ENCODE measurements at places on chromosomes 1 and 21.

GRCh38 chr1:18989176-18989799 is 32.8 kb upstream of the IFFO2 start:
- no peak for DNase-seq

DNA sequence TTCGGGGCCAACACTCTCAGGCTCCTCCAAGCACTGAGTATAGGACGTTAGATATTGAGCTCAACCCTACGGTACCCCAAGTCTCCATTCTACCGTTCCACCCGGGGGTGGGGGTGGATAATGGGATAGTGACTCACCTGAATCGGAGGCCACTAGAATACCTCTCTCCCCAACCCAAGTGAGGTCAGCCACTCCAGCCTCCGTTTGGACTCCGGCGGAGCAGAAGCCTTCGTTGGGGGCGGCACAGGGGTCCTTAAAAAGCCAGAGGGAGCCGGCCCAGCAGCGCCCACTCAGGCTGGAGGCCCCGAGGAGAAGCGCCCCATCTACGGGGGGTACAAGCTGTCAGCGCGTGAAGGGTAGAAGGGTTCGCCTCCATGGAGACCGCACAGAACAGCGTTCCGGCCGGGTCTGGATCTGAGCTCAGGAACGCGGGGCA is 556 bp downstream of the WDR77 start:
- DNase-seq: peak; percentile 25

DNA sequence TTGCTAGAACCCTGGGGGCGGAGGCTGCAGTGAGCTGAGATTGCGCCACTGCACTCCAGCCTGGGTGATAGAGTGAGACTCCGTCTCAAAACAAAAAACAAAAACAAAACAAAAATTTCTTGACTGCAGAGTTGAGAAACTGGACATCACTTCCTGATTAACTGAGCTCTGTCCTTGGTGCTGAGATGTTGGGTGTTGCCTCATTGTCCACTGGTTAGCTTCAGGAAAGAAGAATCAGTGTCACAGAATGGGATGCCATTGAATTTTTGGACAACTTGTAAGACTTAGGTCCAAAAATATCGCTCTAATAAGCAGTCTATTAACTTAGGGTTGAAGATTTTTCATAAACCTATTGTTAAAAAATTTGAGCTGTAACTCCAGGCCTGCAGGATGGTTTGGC is 23.8 kb upstream of the KCNA10 start:
- peak; percentile 55 for DNase-seq

GRCh38 chr21:44990921-44991320 is 51.1 kb downstream of the SLX9 start:
- no peak for DNase-seq

DNA sequence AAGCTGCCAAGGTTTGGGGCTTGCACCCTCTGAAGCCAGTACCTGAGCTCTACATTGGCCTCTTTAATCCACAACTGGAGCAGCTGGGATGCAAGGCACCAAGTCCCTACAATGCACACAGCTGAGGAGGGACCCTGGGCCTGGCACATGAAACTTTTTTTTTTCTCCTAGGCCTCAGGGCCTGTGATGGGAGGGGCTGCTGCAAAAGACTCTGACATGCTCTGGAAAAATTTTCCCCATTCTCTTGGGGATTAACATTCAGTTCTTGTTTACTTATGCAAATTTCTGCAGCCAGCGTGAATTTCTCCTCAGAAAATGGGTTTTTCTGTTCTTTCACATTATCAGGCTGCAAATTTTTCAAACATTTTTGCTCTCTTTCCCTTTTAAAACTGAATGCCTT is 1072.2 kb downstream of the BRINP3 start:
- no peak for DNase-seq

- no peak for DNase-seq
Observed at GRCh38 chr1:209519786-209520185, 63.7 kb upstream of the CAMK1G start.

Measured in iris pigment epithelial cell (primary cell).